ENCODE measurements at places on chromosomes 16 and 17. TPM values are rescaled to one million over a fixed set of nuclear protein-coding genes. Genes with fewer than 3 reads are reported as not detected.

The CD300A gene
- total RNA-seq = not detected

The AGRP gene
- not detected for total RNA-seq

The ANKRD40CL gene
- not detected for total RNA-seq

The CDYL2 gene
- total RNA-seq = 11.8 TPM

The PRDM7 gene
- not detected for total RNA-seq

The PRSS36 gene
- 0.59 TPM for total RNA-seq

The ELMO3 gene
- total RNA-seq = 0.76 TPM

The TEX14 gene
- total RNA-seq = 0.03 TPM

The CNTNAP1 gene
- total RNA-seq = 112 TPM

The EME2 gene
- total RNA-seq = 15.9 TPM

The MYH13 gene
- not detected for total RNA-seq

The BCL6B gene
- 0.20 TPM for total RNA-seq

The ZDHHC7 gene
- total RNA-seq = 100 TPM

The MSLN gene
- not detected for total RNA-seq

The CYTH1 gene
- total RNA-seq = 9.8 TPM

The MMD gene
- total RNA-seq = 4.8 TPM

The PRR29 gene
- 0.20 TPM for total RNA-seq

The KRTAP1-5 gene
- total RNA-seq = 1.6 TPM

The CA5A gene
- not detected for total RNA-seq

The SDK2 gene
- total RNA-seq = 0.13 TPM

The PPP1R1B gene
- total RNA-seq = 0.91 TPM

The DRC3 gene
- 1.2 TPM for total RNA-seq

The TEKT3 gene
- 0.91 TPM for total RNA-seq

The CD7 gene
- total RNA-seq = not detected

The CYGB gene
- 24.4 TPM for total RNA-seq
